ENCODE measurements at places on chromosomes 13 and 19. TPM values are rescaled to one million over a fixed set of nuclear protein-coding genes. Genes with fewer than 3 reads are reported as not detected.

- DNase-seq = no peak
Measured at GRCh38 chr13:110382229-110382628, 75.1 kb downstream of the COL4A2 start.

DNA sequence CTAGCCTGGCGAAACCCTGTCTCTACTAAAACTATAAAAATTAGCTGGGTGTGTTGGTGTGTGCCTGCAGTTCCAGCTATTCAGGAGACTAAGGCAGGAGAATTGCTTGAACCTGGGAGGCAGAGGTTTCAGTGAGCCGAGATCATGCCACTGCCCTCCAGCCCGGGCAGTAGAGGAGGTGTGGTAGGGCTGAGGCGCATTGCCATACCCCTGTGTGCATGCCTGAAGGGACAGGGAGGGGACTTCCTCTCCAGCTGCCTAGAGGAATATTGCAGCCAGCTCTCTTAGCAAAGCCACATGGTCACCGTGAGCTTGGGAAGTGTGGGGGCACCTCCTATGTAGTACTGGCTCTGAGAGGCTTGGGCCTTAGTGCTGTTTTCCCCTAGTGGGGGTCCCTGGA is 29.2 kb upstream of the PEPD start:
- DNase-seq = no peak

- DNase-seq = peak; percentile 85
Measured at GRCh38 chr19:15332311-15332996, at the start of gene BRD4. TSS of gene BRD4 (minus strand) at chr19:15332539. CDS start at chr19:15273099, 59,440 bp downstream.

GRCh38 chr13:112700291-112701060 is 10.6 kb downstream of the ATP11A start:
- DNase-seq = no peak

DNA sequence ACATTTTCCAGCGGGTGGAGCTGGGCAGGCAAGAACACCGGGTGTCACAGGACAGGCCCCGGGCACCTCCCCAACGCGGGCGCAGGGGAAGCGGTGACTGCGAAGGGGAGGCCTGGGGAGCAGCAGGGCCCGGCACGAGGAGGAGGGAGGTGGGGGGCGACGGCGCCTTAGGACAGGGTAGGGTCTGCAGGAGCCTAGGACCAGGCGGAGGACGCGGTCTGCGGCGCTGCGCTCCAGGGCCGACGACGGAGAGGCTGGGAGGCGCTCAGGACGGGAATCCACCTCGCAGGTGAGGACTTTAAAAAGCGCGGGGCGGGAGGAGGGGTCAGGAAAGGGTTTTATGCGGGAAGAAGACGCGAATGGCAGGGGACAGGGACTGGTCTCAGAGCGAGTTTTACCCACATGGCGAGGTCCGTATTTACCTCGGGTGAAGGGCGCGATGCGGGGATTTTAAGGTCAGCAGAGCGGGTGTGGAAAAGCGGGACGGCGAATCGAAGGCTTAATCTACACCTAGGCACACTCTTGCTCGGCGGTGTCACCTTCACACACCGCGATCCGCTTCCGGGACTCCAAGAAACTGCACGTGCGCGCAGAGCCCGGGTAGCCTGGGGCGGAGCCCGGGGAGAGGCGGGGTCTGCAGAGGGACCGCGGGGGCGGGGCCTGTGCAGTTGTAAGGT is 13.5 kb downstream of the ERVV-2 start:
- DNase-seq = peak; percentile 70

DNA sequence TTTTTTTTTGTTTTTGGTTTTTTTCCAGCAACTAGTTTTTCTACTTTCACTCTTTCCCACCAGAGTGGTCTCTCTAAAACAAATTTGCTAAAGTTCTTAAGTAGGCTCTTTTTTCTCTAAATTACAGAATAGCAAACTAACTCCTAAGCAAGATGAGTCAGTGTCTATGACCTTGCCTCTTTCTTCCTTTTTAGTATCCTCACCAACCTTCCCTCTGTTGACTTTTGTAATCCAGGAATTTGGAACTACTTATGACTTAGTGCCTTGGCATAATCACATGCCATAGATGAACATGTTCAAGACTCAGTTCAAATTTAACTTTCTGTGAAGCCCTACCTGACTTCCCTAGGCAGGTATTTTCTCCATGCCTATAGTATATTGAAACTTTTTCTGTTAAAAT is 32.3 kb upstream of the AKAP11 start:
- DNase-seq = no peak

- peak; percentile 55 for DNase-seq
Measured at GRCh38 chr19:46821512-46822409, 28.9 kb downstream of the AP2S1 start.

- DNase-seq = no peak
Measured at GRCh38 chr19:46633130-46633529, 2.9 kb downstream of the GNG8 start.

GRCh38 chr13:34056733-34057258 is 238.8 kb downstream of the RFC3 start:
- DNase-seq = no peak

DNA sequence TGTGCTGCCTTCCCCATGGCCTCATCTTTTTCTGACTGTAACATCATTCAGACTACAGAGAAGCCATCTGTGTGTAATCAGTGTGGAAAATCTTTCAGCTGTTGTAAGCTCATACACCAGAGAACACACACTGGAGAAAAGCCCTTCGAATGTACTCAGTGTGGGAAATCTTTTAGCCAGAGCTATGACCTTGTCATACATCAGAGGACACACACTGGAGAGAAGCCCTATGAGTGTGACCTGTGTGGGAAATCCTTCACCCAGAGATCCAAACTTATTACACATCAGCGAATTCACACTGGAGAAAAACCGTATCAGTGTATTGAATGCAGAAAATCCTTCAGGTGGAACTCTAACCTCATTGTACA is 17.2 kb upstream of the ZNF8 start:
- no peak for DNase-seq

CBY2 gene
- not detected for total RNA-seq

ARHGAP45 gene
- total RNA-seq = 5.1 TPM
